OCI-LY7 (cell line): ENCODE measurements at places on chromosomes 1 and 21. TPM values are rescaled to one million over a fixed set of nuclear protein-coding genes. Genes with fewer than 3 reads are reported as not detected.

The TP73 gene
- total RNA-seq, result 0.37 and 0.48 TPM in 2 replicates

The SYPL2 gene
- total RNA-seq, result not detected in 2 replicates

The PTGFR gene
- total RNA-seq, result not detected in 2 replicates

The GPATCH4 gene
- total RNA-seq, result 38.5 and 51.6 TPM in 2 replicates

The LORICRIN gene
- total RNA-seq, result not detected in 2 replicates
